Suprapubic skin (tissue), 4 donors: ENCODE measurements at places on chromosomes 2 and 18.

DNA sequence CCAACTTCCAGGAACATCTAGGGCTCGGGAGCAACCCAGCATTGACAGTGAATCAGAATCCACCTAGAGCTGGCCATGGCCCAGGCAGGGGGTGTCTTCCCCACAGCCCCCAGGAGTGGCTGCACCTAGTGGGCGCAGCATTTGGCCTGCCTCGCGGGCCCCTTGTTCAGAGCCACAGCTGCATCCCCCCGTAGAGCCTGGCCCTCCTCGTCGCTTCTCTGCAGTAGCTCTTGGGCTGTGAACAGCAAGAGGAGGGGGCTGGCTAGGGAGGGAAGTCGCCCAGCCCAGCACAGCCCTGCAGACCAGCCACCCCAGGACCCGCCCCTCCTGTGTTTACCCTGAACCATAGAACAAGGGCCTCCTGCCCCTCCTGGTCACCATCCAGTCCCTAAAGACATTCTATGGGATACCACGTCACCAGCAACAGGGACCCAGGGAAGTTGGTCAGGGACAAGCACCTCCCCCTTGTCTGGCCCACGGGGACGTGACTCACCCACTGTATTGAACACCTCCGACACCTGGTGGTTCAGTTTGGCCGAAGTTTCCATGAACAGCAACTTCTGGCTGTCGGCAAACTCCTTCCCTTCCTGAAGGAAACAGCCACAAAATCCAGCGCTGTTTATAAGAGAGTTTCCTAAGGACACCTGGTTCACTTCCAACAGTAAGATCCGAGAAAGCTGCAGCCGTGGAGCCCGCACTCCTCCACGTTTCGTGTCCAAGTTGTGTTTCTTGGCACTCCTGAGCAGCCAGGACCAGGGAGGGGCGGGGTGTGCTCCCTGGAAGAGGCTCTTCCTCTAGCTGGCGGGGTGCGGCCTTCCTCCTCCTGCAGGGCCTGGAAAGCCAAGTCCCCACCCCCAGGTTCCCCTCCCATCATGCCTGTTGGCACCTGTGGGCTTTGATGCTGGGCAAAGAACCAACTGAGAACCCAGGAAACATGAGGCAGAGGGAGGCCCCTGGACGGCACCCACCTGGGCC is 8.8 kb downstream of the PRLH start:
- no peak overlapping the region for H3K27ac ChIP-seq
- no peak overlapping the region for H3K4me3 ChIP-seq
- DNase-seq = no peak
- no peaks in the 10 kb centered on the region for H3K36me3 ChIP-seq
- H3K27me3 ChIP-seq = no peaks in the 10 kb centered on the region

GRCh38 chr2:217933617-217933993 is 69.2 kb downstream of the TNS1 start:
- peak overlapping the region; percentile 7 for H3K4me3 ChIP-seq
- H3K36me3 ChIP-seq = no peaks in the 10 kb centered on the region
- H3K27ac ChIP-seq = peak overlapping the region; percentile 80
- peaks cover 97% of the 10 kb centered on the region for H3K4me1 ChIP-seq
- no peak for DNase-seq

GRCh38 chr2:50754514-50754913 is 277.4 kb downstream of the NRXN1 start:
- no peak overlapping the region for H3K4me3 ChIP-seq
- no peak for DNase-seq
- H3K27me3 ChIP-seq = no peaks in the 10 kb centered on the region
- no peaks in the 10 kb centered on the region for H3K36me3 ChIP-seq
- H3K4me1 ChIP-seq = no peaks in the 10 kb centered on the region

DNA sequence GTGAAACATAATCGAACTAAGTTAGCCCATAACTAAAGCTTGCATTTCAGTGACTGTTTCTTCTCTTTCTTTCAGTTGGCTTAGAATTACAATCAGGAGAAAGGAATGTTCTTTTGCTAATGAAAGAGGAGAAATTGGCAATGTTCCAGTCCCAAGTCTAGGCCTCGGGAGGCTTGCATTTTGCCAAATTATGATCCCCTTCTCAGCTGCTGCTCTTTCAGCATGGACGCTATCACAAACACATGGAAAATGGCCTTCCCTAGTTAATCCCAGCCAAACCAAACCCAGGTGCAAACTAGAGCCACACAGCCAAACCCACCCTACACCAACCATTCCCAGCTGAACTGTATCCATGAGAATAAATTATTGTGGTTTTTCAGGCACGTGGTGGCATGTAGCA is 605.2 kb upstream of the LRRTM4 start:
- H3K36me3 ChIP-seq = no peaks in the 10 kb centered on the region
- no peaks in the 10 kb centered on the region for H3K27me3 ChIP-seq
- no peaks in the 10 kb centered on the region for H3K4me1 ChIP-seq
- no peak for DNase-seq
- no peak overlapping the region for H3K27ac ChIP-seq

DNA sequence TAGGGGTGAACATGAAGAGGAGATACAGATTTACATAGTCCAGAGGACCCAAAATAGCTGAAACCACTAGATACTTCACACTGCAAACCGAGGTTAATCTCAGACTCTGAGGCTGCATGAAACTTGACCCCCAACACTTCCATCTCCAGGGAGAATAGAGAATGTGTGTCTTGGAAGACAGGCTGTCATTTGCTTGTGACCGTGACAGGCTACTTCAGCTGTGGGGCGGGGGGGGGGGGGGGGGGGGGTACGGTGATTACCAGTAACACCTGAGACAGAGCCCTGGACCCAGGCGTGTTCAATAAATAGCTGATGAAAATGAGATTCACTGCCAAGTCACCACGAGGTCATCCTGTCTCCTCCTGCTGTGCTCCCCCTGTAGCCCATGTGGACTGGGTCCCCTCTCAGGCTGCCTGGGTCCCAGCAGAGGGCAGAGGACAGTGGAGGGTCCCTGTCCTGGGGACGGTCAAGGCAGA is 5.7 kb upstream of the KLHL29 start:
- no peaks in the 10 kb centered on the region for H3K36me3 ChIP-seq
- no peak for DNase-seq
- H3K4me3 ChIP-seq = no peak overlapping the region
- H3K4me1 ChIP-seq = peaks cover 9% of the 10 kb centered on the region
- H3K27me3 ChIP-seq = no peaks in the 10 kb centered on the region
- H3K27ac ChIP-seq = no peak overlapping the region

DNA sequence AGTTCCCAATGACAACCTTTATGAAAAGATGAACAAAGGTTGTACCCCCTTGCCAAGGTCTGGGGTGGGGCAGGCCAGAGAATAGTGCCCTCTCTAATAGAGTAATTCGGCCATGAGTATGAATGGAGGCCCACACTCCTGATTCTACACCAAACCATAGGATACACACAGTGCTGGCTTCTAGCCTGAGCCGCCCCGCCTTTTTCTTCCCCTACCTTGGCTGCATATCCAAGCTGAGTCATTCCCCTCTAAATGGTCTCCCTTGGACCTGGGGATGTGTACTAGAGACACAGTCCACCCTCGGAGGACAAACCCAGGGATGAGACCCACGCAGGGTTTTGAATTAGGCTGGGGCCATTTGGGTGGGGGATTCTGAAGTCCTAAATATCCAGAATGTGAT is 107.2 kb upstream of the CAPN13 start:
- H3K36me3 ChIP-seq = no peaks in the 10 kb centered on the region
- no peak overlapping the region for H3K27ac ChIP-seq
- DNase-seq = no peak
- H3K27me3 ChIP-seq = no peaks in the 10 kb centered on the region

DNA sequence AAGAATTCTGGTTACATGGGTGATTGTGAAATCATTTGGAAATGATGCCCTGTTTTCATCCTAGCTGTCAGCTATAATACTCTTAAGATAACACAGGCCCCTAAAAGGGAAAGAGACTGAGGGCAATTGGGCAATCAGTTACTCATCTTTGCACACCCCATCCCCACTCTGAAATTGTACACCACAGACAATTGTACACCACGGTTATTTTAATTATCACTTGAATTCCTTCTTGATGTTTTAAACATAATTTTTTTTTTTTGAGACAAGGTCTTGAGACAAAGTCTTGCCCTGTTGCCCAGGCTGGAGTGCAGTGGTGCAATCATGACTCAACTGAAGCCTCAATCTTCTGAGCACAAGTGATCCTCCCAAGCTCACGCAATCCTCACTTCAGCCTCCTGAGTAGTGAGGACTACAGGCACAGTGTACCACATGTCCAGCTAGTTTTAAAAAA is 862.4 kb upstream of the ACVR2A start:
- H3K36me3 ChIP-seq = no peaks in the 10 kb centered on the region
- peaks cover 17% of the 10 kb centered on the region for H3K4me1 ChIP-seq
- no peaks in the 10 kb centered on the region for H3K27me3 ChIP-seq
- DNase-seq = peak; percentile 81
- peak overlapping the region; percentile 47 for H3K27ac ChIP-seq
- no peak overlapping the region for H3K4me3 ChIP-seq

- no peak overlapping the region for H3K4me3 ChIP-seq
- DNase-seq = no peak
Observed at GRCh38 chr2:108271691-108272253, 16.9 kb upstream of the SULT1C2 start.

- no peak for DNase-seq
- H3K4me3 ChIP-seq = no peak overlapping the region
- H3K36me3 ChIP-seq = peaks cover 6% of the 10 kb centered on the region
Observed at GRCh38 chr2:39320162-39320561, 76.4 kb upstream of the CDKL4 start.

GRCh38 chr2:152335016-152335725 is at the start of gene FMNL2:
Gene FMNL2 (plus strand): TSS chr2:152335174.
- H3K4me3 ChIP-seq = peak within 1 kb of the TSS; percentile 97
- H3K27ac ChIP-seq = peak within 1 kb of the TSS; percentile 84

DNA sequence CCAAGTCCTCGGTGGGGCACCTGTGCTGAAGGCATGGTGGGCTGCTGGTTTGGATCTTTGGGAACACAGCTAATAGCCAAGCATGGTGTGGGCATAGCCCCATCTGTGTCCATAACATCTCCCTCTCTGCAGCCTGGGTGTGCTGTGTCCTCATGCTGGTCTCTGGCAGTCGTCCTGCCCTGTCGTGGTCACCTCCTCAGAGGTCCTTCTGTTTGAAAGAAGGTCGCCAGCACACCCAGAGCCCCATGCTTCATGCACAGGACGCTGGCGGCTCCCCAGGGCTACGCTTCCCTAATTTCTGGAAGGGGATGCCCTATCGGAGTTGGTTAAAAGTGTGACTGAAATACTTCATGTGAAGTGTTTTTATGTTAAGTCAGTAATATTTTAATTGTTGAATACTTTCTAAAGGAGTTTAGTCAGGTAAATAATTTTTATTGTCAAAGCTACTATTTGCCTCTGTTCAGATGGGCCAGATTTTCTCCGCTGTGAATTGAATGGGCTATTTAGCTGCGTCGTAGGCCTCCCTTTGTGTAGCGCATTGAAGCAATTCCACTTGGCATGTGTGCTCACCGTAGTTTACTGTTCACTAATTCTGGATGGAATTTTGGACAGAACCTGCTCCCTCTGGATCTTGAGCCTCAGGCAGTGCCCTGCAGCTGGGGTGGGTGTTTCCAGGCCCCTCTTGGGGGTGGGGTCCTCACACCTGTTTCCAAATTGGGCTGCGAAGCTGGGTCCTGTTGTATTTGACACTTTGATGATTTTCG is 81.9 kb downstream of the WDSUB1 start:
- H3K4me1 ChIP-seq = no peaks in the 10 kb centered on the region
- H3K4me3 ChIP-seq = no peak overlapping the region
- peaks cover 57% of the 10 kb centered on the region for H3K36me3 ChIP-seq
- no peak overlapping the region for H3K27ac ChIP-seq
- H3K27me3 ChIP-seq = no peaks in the 10 kb centered on the region
